Fibroblast of villous mesenchyme (primary cell): ENCODE measurements at places on chromosomes 2 and 18. TPM values are rescaled to one million over a fixed set of nuclear protein-coding genes. Genes with fewer than 3 reads are reported as not detected.

The CCDC148 gene
- total RNA-seq, result 0.32 and 2.6 TPM in 2 replicates

The HOXD13 gene
- 0.43 TPM in 1 of 2 replicates, not detected in the other for total RNA-seq

The OR6B2 gene
- total RNA-seq, result not detected in 2 replicates

The SFTPB gene
- total RNA-seq, result not detected in 2 replicates

The SERPINB5 gene
- not detected in 2 replicates for total RNA-seq

The IL36G gene
- total RNA-seq, result not detected in 2 replicates

The MGAT5 gene
- 64.7 and 109 TPM in 2 replicates for total RNA-seq

The PDCD1 gene
- not detected in 2 replicates for total RNA-seq

The KCNE4 gene
- 13.4 and 18.4 TPM in 2 replicates for total RNA-seq

The TFCP2L1 gene
- not detected in 2 replicates for total RNA-seq

The MTHFD2 gene
- 174 and 177 TPM in 2 replicates for total RNA-seq

The UGT1A4 gene
- total RNA-seq, result not detected in 2 replicates

The OTX1 gene
- total RNA-seq, result not detected in 2 replicates

The RTTN gene
- total RNA-seq, result 15.1 and 24.2 TPM in 2 replicates

The ASNSD1 gene
- 49.0 and 69.1 TPM in 2 replicates for total RNA-seq

The STEAP3 gene
- total RNA-seq, result 14.5 and 17.7 TPM in 2 replicates
